GM19239 (cell line): ENCODE measurements at places on chromosomes 16 and 17.
A peak's percentile ranks its signal among the peaks of the same experiment; 100 is the strongest.

GRCh38 chr17:6496640-6497441, 52.6 kb downstream of the PIMREG start:
- DNase-seq, result no peak

- no peak for DNase-seq
Measured at GRCh38 chr16:9318764-9319163, 227.3 kb downstream of the HAPSTR1 start.

DNA sequence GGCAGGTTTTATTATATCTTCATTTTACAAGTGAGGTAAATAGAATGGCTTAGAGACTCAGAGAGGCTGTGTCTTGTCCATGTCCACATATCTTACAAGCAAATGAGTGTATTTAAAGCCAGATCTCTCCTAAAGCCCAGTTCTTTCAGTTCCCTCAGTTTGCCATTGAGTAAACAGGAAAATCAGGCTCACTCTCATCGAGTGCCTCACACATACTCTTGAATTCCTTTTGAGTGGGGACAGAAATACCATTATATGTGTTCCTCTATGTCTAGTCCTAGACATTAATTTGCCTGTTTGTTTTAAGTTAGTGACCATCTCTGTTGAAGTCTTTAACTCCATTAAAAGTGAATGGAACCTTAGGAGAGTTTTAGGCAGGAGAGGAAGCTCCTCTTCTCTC, 40.1 kb downstream of the BPTF start:
- no peak for DNase-seq

GRCh38 chr17:78016852-78017251, 58.3 kb downstream of the TNRC6C start:
- no peak for DNase-seq

GRCh38 chr17:46979147-46979863, at the start of gene RPRML:
Gene RPRML, minus strand, starts transcription at chr17:46979253. Its CDS starts 246 bp downstream, at chr17:46979007.
- DNase-seq, result no peak

- DNase-seq, result no peak
Measured at GRCh38 chr17:55456307-55457240, 34.9 kb upstream of the MMD start.

DNA sequence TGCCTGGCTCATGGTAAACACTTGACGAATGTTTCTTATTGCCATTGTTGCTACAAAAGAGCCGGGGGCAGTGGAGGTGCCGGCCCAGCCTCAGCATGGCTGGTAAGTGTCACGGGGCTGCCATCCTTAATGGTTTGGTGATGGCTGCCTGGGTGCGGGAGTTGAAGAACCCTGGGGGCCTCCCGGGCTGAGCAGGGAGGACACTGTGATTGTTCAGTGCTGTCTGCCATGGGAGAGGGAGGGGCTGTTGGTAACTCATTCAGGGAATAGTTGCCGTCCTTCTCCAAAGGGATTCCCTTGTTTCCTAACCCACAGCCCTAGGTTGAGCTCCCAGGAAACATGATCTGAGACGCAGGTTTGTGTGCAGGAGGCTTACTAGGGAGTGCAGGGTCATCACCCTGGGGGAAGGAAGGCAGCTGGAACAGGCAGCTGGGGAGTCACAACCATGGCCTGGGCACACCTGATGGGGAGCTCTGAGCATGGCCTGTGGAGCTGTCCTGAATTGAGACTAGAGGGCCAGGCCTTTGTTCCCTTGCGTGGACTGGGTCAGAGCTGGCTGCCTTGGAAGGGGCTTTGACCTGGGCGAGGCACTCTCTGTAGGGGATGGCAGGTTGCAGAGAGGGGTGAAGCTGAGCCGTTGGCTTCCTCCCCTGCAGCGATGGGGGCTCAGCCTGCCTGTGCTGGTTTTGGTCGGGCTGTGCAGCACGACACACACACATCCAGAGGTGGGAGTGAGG, 85.7 kb downstream of the PLCG2 start:
- no peak for DNase-seq

DNA sequence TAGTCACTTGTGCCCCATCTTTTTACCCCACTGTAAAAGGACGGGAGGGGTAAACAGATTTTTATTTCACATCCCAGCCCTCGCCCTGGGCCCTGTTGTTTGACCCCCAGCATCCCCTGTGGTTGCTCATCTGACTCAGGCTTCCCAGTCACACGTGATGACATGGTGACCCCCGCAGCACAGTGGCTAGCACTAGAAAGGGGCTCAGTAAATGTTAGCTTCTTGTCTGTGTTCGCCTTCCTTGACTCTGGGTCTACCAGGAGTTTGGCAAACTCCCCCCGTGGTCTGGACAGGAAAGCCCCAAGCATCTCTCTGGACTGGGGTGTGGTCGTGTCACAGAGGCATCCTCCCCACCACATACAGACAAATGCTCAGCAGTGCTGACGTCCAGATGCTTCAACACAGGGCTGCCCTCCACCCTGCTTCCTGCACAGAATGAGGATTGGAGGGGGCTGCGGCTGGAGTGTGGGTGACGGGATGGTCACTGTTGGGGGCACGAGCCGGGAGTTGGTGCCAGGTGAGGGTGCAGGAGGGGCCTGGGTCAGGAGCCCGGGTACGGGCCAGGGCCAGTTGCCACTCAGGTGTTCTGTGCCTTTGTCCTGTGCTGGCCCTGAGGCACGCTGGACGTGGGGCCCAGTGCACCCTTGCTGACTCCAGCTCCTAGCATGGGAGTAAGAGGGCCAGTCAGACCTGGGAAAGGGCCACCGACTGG, 69.1 kb downstream of the METRNL start:
- no peak for DNase-seq

DNA sequence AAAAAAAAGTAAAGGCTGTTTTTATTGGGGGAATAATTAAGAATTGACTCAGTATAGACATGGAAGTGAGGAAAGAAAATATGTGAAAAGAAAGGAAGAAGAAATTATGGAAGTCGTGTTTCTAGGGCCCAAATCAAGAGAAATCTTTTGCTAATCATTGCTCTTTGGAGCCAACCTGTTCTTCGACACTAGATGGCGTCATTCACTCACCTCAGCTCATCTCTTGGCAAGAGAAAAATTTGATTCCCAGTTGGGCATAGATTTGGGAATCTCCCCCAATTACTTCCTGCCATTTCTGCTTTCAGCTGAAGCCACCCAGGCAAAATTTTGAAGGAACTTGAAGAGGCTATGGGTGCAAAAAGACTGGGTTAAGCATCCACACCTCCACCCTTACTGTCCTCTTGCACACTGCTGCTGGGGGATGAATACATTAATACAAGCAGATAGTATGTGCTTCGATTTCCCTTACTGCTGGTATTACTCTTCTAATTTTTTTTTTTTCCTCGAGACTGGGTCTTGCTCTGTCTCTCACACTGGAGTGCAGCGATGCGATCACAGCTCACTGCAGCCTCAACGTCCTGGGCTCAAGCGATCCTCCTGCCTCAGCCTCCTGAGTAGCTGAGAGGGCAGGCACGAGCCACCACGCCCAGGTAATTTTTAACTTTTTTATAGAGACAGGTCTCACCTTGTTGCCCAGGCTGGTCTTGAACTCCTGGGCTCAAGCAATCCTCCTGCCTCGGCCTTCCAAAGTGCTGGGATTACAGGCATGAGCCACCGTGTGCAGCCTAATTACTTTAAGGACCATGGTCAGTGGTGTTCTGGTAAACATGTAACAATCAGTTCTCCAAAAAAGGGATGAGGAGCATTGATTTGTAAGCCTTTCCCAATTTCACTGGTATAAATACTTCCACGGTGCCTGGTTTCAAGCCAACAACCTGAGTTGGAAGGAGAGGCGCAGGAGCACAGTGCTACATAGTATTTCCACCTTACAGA, 13.5 kb downstream of the PSMD7 start:
- no peak for DNase-seq

DNA sequence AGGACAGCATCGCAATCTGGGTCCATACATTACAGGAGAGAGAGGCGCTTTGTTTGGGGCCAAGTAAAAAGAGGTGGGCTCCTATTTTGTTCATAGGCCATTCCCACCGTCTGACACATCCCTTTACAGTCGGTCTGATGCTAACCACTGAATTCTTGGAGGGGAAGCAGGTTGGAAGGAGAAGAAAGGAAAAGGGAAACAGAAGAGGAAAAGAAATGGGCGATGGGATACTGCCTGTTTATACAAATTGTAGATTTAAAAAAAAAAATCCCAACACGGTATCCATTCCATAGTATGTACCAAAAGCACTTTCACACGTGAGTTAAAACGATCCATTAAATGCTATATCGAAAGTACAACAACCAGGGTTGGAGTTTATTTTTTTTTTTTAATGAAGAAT, 4.0 kb upstream of the ZFHX3 start:
- DNase-seq, result no peak

DNA sequence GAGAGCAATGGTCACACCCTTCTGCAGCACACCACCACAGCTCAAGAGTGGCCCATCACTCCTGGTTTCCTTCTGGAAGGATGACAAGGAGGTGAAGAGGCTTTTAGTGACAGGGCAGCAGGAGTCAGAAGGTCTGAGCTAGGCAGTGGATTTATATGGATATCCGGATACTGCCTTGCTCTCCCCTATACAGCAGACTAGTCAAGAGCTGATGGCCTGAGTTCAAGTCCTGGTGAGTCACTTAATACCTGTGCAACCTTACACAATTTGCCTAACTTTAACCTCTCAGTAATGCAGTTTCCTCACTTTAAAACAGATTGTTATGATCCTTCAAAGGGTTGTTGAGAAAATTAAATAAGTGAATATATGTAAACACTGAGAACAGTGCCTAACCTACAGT, 22.9 kb downstream of the MYO18A start:
- no peak for DNase-seq

GRCh38 chr16:2425008-2425518, 4.2 kb upstream of the CCNF start:
- DNase-seq, result no peak

- no peak for DNase-seq
Measured at GRCh38 chr17:34356194-34356593, at the start of gene CCL13. Gene CCL13, plus strand, starts transcription at chr17:34356480. Its CDS starts 47 bp downstream, at chr17:34356527.

- DNase-seq, result no peak
Measured at GRCh38 chr16:65829076-65829475, 537.4 kb upstream of the CDH5 start.

- no peak for DNase-seq
Measured at GRCh38 chr16:7938175-7938574, 605.5 kb downstream of the RBFOX1 start.

DNA sequence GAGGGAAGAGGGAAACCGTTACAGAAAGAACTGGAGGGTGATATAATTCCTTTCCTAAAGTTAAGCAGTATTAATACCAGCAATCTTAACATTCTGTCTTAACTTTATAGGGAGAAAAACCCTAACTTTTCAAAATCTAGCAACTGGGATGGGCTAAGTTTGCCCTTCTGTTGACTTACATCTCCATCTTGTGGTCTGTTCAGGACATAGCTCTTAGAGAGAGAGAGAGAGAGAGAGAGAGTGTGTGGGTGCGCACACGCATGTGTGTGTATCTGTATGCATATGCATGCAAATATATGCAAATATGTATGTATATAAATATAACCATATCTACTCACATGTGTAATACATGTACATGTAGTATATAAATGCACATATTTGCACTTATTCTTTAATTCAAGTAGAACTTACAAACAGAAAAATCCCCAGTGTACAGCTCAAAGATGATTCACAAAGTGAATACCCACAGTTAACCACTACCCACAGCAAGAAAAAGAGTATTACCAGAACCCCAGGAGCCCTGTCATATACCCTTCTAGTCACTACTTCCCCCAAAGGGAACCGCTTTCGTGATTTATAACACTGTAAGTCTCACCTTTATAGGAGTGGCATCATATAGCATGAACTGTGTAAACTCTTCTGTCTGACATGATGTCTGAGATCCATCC, 46.5 kb downstream of the STX8 start:
- DNase-seq, result peak; percentile 12

GRCh38 chr16:82524976-82525375, 101.8 kb upstream of the CDH13 start:
- DNase-seq, result no peak

DNA sequence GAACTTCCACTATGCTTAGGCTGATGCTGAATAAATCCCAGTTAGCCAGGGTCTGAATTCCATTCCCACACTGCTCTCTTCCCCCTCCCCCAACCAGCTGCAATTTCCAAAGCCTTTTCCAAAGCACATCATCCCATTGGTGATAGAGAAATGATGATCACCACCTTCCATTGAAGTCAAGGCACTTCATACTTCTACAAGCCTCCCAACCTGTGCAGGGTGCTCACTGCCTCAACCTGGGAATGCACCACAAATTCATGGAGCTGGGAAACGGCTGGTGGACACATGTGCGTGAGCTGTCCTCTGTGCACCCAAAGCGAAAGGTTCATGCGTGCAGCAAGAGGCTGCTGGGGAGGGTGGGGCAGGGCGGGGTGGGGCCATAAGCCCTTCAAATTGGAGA, 302.7 kb upstream of the IRX3 start:
- DNase-seq, result no peak

DNA sequence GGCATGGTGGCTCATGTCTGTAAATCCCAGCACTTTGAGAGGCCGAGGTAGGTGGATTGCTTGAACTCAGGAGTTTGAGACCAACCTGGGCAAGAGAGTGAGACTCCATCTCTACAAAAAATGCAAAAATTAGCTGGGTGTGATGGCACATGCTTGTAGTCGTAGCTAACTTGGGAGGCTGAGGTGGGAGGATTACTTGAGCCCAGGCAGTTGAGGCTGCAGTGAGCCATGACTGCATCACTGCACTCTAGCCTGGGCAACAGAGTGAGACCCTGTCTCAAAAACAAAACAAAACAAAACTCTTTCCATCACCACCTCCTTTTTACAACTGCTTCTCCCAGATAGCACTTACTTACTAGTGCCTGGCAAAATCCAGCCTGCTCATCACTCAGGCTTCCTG, 214.0 kb downstream of the ZFHX3 start:
- DNase-seq, result no peak

GRCh38 chr17:81192386-81193050, 26.5 kb upstream of the AATK start:
- no peak for DNase-seq

DNA sequence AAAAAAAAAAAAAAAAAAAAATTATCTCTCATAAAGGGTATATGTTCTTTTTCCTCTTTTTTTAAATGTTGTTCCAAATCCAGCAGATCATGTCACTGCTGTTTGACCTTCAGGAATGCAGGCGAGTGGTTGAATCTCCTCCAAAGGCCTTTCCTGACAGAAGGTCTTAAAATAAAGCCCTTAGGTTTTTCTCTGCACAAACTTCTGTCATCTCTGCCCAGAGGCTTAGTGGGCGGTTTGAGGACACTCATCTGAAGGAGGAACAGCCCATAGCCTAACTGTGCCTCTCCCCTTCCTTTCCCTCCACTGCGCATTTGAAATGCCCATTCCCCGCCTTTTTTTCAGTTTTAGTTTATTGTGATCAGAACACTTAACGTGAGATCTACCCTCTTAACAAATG, 270.2 kb downstream of the TMEM114 start:
- no peak for DNase-seq

GRCh38 chr17:73317513-73318426, 6.0 kb upstream of the CDC42EP4 start:
- no peak for DNase-seq

GRCh38 chr17:65984299-65984698, 207.6 kb downstream of the CEP112 start:
- DNase-seq, result no peak
